H54 (cell line): ENCODE measurements at places on chromosomes 6 and 20.

DNA sequence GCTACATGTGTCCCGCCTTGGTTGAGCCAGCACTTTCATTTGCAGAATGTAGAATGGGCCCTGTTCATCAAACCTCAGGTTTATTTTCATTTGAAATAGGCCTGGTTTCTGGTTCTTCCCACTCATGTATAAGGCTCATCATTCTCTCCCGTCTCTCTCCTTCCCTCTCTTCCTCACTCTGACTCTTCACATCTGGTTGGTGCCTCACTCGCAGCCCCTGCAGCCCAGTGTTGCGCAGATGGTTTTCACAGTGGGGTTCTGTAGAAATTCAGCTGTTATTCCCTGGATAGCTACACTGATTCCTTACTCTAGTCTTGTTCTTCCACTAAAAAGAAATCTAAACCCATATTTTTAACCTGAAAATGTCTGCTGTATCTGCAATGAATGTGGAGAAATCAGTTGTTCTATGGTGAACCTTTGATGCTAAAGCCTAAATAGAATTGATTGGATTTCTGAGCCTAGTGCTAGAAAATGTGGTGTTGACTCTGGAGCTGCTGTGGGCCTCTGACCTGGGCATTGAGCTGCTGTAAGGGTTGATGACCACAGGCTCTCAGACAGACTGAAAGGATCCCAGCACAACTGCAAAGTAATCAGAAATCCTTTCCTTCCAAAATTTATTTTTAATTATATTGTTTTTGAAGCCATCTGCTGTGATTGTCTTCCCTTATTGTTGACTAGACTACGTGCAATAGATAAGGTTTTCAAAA is 150.3 kb downstream of the TMEM242 start:
- no peak for DNase-seq

- DNase-seq = no peak
Observed at GRCh38 chr6:57263739-57264138, 41.6 kb upstream of the RAB23 start.

- DNase-seq = no peak
Observed at GRCh38 chr6:75863001-75863400, 114.0 kb downstream of the MYO6 start.

DNA sequence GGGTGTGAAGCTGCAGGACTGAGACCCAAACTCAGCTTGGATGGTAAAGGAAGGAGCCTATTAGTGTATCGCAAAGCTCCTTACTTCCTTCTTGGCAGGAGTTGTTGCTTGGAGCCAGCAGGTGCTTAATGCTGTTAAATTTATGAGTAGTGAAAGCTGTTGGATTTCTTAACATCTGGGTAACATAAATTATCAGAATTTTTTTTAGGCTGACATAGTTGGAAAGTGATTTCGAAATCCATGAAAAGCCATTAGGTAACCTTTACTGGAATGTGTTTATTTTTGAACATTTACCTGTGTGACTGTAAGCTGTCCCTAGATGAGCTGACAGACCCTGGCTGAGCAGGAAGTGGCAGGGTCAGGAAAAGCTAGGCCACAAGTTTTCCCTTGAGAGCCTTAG is 470.4 kb upstream of the SLC35B3 start:
- DNase-seq = no peak

GRCh38 chr20:53080969-53081871 is 109.1 kb downstream of the TSHZ2 start:
- DNase-seq = peak; percentile 5

DNA sequence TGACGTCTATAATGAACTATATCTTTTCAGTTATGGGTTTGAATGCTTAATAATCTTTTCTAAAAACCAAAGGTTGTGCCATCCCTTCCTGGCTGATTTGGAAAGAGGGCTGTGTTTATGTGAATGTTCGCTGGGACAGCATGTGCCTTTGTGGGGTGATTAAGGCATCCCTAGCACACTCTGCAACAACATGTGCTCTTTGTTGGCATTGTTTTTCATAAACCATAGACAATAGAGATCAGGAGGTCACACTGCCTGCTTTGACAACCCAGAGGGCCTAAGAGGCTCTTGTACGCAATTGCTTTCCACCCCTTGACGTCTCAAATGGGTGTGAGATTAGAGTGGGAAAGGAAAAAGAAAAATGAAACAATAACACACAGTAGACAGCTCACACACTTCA is 116.0 kb downstream of the LRRC1 start:
- no peak for DNase-seq

DNA sequence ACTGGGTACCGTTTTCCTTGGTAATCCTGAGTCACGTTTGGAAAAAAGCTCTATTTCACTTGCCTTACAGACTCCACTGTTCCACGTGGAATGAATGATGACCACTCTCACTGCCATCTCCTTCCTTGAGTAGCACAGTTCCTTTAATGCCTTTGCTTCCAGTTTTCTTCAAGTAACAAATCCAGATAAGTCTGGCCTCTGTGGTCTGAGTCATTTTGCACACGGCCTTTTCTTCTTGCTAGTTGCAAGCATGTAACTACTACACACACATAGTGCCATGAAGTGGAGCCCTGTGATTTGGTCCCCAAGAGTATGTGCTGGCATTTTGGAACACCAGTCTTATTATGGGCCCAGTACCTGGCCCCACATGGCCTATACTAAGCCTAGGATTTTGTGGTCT is 182.8 kb downstream of the SASH1 start:
- DNase-seq = no peak

GRCh38 chr20:55469074-55469473 is 536.2 kb downstream of the CBLN4 start:
- DNase-seq = no peak

DNA sequence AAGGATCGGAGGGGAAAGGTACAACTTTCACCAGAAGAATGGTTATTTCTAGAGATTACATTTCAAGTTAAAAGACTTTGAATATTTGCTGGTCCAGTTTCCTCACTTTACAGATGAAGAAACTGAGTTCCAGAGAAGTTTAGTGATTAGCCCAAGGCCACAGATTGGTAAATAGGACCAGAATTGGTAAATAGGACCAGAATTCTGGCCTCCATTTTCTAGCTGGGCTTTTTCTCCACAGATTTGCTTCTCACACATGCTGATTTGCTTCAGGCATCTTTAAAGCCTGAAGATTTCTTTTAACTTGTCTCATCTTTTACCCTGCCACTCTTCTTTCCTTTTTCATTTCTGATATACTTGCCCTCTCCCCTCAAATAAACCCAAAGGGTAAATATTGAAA is 5.2 kb upstream of the LIN28B start:
- no peak for DNase-seq

GRCh38 chr20:45047581-45048119 is 53.3 kb downstream of the KCNS1 start:
- DNase-seq = no peak

- no peak for DNase-seq
Observed at GRCh38 chr20:19601126-19601810, 156.8 kb upstream of the RIN2 start.

DNA sequence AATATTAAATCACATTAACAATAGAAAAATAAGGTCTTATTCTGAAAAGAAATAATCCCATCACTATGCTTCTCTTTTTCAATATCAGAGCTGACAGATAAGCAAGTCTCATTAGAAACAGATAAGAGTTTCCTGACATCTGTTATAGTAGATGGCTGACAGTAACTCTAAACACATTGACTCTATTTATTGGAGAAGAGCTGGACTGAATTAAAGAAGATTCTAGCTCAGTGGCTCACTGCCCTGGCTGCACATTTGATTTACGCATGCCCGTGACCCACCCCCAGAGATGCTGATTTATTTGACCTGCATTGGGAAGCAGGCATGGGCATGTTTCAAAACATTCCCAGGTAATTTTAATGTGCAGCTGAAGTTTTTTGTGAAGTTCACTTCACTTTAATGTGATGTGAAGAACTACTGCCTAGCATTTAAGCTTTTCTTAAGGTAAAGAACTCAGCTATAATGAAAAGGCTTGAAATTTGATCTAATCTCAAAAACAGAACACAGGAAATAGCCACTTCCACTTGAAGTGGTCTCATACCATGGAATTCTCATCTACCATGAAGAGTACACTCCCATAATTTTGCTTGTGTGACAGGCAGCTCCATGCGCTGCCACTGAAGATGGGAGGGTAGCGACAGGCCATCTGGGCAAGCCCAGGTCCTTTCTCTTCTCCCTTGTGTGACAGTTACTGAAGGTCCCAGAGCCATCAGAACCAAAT is 162.3 kb downstream of the TPBG start:
- no peak for DNase-seq

GRCh38 chr6:162690158-162690557 is 37.4 kb downstream of the PRKN start:
- DNase-seq = no peak

DNA sequence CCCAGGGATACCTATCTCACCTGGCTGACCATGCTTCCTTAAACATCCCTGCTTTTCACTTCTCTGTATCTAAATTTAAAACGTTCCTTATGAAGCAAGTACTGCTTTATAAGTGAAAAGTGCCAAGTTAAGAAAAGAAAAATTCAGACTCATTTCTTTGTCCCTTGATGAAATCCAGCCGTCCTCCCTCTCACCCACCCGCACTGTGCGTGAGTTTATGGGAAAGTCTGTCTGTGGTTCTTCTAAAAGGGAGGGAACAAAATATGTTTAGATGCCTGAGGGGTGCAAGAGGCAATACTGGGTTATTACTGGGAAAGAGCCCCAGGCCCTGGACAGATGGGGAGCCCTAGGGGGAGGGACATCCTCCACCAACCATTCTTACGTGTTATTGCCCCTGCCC is 31.2 kb downstream of the SPDEF start:
- no peak for DNase-seq
